ENCODE measurements at places on chromosomes 13 and 19.

DNA sequence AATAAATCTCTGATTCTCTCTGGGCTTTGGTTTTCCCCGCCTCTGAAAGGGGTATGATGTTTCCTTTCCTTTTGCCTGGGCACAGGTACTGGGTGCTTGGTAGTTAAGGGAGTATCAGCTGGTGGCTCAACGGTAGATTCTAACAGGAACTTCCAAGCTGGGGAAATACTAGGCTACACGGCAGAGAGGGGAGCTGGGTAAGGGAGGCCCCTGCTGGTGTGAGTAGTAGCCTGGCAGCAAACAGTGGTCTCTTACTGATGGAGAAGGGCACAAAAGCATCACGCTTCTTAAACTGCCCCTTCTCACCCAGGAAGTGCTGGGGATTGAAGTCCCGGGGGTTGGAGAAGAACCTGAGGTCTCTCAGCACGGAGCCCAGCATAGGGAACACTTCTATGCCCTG, 26.9 kb upstream of the CYP2A7 start:
- DNase-seq = no peak

DNA sequence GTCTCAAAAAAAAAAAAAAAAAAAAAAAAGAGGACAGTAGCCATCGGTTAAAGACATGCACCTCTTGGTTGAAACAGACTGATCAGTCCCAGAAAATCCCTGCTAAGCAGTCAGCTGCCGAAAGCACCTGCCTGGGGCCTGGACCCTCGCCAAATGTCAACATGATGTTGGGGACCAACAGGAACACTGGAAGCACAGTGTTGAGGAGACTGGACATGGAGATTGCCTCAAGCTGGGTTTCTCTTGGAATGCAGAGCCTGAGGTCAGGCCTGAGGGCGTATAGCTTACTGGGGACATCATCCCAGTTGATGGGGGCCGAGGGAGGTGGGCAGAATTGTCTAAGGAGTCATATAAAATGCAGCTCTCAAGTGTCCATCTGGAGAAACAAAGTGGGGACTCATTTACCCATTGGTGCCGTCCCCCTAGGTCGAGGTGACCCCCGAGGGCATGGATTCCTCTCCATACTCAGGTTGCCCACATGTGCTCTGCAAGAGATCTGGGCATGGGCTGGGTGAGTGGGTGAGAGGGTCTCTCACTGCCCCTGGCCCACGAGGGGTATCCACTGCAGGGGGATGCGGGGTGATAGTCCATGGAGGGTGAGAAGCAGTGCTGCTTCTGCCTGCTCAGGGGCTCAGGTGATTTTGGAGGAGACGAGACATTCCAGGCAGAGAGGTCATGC, 164.5 kb downstream of the URI1 start:
- no peak for DNase-seq

DNA sequence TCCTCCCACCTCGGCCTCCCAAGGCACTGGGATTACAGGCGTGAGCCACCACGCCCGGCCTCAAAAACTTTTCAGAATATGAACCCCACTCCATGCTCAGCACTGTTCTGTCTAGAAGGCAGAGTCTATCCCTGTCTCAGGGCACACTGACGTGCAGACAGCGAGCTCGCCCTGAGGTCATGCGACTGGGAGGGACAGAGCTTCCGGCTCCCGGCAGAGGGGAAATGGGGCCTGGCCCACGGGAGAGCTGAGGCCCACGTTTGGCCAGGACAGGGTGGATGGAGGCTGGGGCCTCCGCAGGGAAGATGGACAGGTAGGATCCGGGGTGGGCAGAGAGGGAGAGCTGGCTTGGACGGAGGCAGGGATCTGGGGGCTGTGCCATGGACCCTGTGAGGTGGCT, 2.8 kb upstream of the AZU1 start:
- no peak for DNase-seq

DNA sequence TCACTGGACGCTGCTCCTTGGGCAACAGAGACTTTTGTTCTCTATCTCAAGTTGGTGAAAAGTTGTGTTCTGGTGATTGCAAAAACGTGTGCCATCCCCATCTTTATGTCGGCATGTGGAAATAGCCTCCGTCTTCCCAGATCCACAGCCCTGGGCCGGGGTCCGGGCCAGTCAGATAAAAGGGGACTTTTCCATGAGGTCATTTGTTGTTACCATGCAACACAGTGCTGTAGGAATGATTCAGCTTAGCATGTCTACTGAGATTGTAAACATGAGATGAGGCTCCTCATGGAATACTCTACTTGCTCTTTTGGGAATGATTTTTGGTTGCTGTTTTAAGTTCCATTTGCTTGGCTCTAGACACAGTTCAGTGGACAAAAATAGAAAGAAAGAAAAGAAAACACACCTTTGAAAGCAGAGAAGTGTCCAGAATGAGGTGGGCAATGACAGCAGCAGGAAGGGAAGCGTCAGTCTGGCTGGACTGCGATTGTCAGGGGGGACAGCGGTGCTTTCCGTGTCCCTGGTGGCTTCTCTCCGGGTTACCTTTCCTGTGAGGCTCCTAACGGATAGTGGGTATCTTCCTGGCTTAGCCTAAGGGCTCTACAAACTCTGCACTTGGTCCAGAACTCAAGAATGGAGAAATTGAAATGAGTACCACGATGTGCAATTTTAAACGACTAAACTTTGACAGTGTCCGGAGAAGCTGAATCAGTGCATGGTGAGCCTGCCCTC, 91.6 kb downstream of the TEX29 start:
- no peak for DNase-seq

DNA sequence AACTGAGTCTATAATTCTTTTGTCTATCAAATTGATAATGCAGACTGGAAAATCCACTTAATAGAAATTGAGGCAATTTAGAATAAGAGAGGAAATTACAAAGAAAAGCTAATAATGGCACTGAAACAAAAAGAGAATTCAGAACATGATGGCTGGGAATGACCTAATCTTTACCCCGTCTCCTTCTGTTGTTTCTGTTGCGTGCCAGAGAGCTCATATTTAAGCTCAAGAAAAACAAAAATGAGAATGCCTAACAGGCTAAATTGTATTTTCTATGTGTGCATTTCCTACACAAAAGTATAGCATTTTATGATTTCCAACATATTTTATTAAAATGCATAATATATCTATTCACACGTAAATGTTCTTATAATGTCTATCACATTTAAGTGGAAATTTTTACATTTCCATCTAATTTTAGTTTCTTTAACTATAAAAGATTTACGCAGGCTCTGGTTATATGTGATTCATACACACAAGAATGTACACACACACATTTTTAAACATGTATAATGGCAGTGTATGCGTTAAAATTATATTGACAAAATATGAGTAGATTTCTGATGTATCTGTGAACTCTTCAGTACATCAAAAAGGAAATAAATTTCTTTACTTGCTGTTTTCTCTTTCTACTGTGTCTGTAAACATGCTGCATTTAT, 432.3 kb downstream of the SLITRK6 start:
- no peak for DNase-seq

GRCh38 chr13:85236413-85236812, 562.8 kb downstream of the SLITRK6 start:
- DNase-seq = no peak

DNA sequence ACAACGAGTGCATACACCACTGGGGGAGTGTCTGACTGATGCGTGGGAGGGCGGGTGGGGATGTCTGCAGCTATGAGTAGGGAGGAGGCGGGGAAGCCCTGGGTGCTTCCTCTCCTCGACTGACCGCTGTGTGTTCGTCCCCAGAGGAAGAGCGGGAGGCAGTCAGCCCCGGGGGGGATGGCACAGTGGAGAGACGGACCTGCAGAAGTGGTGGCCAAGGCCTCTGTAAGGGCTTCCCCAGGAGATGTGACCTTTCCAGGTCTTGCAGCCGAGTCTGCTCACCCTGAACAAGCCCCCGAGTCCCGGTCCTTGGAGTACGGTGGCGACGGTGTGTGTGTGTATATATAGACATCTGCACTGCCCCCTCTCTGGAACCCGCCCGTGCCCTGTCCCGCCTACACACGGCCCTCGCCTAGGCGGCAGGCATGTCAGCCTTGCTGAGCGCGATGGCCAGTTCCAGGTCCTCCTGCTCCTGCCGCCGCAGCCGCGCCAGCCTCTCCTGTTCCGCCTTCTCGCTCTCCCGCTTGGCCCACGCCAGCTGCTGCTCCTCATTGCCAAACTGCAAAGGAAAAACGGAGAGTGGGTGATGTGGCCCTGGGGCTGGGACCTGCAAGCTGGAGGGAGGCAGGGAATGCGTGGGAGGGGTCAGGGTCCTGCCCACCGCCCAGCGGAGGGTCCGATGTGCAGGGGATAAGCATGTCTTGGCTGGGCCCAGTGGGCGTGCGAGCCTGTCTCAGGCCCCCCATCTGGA, 30.8 kb downstream of the KLF2 start:
- no peak for DNase-seq

- no peak for DNase-seq
These were observed 318.2 kb downstream of the MYO16 start for GRCh38 chr13:108947551-108948030.

DNA sequence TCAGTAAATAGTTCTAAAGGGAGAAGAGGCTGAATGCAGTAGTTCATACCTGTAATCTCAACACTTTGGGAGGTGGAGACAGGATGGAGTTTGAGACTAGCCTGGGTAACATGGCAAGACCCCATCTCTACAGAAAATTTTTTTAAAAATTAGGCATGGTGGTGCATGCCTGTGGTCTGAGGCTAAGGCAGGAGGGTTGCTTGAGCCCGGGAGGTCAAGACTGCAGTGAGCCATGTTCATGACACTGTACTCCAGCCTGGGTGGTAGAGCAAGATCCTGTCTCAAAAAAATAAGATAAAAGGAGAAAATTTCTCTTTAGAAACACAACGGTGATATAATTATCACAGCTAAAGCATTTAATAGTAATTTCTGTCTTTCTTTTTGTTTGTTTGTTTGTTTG, 57.1 kb downstream of the SIPA1L3 start:
- no peak for DNase-seq

DNA sequence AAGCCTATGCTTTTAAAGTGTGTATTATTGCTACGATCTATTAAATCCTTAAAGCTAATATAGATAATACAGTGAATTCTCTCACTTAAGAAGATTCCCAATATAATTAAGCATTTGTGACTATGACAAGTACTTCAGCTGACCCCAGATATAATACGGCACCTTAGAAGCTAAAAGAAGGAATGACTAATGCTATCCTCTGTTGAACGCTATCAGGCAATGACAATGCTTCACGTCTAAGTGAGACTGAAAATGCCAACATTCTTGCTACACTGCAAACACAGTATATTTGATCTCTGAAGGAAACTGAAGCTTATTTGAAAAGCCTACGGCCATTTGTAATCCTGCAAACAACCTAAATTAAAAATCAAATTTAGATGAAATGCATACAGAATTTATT, 19.7 kb downstream of the VWA8 start:
- no peak for DNase-seq

- DNase-seq = no peak
These were observed 5.8 kb downstream of the KRTDAP start for GRCh38 chr19:35484252-35485036.

- DNase-seq = no peak
These were observed 214.3 kb downstream of the FOXO1 start for GRCh38 chr13:40452038-40452666.

- peak; percentile 30 for DNase-seq
These were observed at the start of gene ZNF154 for GRCh38 chr19:57708641-57709361. ZNF154 (minus strand) TSS chr19:57709204; CDS start chr19:57708971, 233 bp downstream.

DNA sequence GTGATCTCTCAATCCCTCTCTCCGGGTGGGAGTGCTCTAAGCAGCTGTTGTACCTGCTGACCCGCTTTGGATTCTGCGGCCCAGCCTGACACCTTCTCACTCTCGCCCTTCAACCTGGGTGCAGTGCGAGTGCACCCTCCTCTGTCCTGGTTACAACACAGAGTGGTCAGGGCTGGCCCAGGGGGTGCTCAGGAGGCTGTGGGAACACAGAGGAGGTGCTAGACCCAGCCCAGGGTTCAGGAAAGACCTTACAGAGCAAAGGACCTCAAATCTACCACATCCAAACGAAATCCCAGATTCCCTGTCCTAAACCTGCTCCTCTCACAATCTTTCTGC, 23.7 kb downstream of the ZNF175 start:
- no peak for DNase-seq

DNA sequence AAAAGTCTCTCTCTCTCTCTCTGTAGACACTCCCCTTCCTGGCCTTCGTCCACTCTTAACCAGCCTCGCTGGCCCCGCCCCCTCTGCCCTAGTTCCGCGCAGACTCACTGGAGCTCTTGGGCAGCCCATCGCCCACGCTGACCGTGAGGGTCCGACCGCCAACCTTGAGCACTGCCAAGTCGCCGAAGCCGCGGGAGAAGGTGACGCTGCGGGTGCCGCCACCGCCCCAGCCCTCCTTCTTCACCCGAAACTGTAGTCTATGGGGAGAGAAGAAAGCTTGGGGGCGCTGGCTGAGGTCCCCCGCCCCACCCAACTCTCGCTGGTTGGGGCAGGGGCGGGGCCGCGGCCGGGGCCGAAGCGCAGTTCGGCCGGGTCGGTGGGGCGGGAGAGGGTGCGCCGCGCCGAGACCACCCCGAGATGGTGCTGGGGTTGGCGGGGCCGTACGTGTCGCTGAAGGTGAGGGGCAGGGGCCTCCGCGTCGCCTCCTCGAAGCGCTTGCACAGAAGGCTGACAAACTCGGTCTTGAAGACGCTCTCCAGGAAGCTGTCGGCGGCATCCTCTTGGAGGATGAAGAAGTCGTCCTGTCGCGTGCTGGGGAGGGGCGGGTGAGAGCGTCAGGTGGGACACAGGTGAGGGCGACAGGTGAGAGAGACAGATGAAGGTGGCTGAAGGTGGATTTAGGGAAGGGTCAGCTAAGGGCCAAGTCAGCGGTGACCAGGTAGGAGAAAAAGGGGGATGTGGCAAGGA, 12.6 kb upstream of the ZNF414 start:
- DNase-seq = peak; percentile 98

DNA sequence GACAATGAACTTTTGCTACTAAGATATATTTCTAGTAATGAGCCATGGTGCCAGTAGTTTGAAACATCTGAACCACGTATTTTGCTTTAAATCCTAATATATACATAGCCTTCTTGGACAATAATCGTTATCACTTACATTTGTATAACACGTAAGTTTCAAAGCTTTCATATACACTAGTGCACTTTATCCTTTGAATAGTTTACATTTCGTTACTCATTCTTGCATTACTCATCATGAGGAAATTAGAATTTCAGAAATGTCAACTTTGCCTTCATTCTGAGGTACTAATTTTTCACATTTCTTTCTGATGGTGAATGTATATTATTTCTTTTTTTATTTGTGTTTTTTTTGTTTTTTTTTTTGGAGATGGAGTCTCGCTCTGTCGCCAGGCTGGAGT, 5.8 kb downstream of the KBTBD7 start:
- DNase-seq = no peak

GRCh38 chr13:52405767-52406494, at the start of gene THSD1:
THSD1 (minus strand) TSS chr13:52406172; CDS start chr13:52402600, 3,572 bp downstream.
- peak; percentile 57 for DNase-seq
